CD4-positive, CD25-positive, alpha-beta regulatory T cell (primary cell): ENCODE measurements at places on chromosomes 16 and 17. TPM values are rescaled to one million over a fixed set of nuclear protein-coding genes. Genes with fewer than 3 reads are reported as not detected.

The ABHD15 gene
- polyA plus RNA-seq: 9.2 TPM

DNA sequence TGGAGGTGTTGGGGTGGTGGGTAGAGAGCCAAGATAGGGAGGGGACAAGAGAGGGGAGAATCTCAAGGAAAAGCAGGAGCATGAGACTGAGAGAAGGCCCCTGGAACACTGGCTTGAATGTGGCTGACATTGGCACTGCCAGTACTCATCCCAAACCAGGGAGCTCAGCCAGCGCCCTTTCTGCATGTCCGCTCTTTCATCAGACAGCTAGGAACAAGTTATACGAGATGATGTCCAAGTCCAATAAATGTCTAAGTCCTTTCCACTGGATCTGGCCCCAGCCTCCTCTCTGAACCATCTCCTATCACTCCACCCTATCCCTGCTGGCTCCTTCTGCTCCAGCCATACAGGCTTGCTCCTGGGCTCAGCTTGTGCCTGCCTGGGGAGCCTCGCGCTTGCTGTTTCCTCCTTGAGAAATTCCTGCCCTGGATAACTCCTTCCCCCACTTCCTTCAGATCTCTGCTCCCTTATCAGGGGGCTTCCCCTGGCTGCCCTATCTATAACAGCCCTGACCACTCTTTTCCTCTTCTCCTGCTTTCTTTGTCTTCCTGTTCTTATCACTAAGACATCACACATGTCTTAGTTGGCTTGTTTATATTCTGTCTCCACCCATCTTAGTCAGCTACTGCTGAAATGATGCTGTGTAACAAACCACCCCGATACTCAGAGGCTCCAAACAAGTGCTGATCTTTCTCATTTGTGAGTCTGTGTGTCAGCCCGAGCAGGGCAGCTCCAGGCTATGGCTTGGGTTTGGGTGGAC lies 37.1 kb upstream of the MEOX1 start:
- no peak for DNase-seq

DNA sequence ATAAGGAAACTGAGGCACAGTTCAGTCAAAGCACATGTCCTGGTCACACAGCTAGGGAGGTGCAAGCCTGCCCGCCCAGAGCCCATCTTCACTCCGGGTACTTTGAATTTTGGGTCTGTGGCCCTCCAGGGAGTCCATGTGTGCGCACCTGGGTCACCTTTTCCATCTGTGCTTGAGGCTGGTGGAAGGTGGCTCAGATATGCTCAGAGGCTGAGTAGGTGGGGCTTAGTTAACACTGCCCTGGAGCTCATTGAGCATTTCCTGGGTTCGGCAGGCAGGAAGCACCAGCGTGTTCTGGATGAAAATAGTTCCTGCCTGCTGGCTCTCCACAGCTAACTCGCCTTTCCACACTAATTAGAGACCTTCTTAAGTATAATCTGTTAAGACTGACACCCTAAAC lies 19.2 kb downstream of the FAM234A start:
- DNase-seq: no peak

GRCh38 chr16:12093902-12094301 lies 117.4 kb downstream of the SNX29 start:
- no peak for DNase-seq

DNA sequence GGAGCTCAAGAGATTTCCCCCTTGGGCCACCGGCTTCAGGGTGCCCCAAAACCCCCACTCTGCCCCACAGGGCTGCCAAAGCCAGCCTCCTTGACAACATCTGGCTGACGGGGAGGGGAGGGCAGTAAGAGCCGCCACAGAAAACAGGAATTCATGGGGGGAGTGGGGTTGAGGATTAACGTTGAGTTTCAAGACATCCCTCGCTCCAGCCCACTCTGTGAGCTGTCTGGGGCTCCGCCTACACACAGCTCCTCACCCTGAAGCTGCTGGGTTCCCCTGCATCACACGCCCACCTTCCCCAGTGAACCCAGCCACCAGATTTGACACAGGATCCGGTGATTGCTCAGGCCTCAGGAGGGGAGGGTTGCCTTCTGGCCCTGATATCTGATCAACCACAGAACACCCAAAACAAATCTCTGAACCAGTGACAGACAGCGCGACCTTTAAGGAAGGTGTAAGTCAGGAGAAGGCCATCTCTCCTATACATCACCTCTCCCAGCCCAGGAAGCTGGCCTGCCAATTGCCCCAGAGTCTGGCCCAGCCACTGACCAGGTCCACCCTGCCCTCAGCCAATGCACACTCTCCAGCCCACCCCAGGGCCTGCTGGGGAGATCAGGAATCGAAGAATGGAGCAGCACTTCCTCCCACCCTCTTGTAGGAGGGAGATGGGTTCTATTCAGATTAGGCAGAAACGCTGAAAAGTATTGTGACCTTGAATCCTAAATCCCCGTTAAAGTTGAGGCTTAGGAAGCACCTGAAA lies 132.1 kb downstream of the CLEC16A start:
- DNase-seq: peak; percentile 35

The CLCN7 gene
- 22.0 TPM for polyA plus RNA-seq

DNA sequence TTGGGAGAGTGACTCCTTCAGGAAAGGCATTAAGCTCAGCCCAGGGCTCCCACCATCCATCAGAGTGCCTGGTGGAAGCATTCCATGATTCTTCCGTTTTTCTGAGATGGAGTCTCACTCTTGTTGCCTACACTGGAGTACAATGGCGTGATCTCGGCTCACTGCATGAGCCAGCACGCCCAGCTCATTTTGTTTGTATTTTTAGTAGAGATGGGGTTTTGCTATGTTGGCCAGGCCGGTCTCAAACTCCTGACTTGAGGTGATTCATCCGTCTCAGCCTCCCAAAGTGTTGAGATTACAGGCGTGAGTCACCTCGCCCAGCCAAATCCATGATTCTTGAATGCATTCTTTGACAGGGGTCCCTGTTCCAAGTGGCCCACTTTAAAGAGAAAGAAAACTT lies 23.1 kb downstream of the MIS12 start:
- no peak for DNase-seq

DNA sequence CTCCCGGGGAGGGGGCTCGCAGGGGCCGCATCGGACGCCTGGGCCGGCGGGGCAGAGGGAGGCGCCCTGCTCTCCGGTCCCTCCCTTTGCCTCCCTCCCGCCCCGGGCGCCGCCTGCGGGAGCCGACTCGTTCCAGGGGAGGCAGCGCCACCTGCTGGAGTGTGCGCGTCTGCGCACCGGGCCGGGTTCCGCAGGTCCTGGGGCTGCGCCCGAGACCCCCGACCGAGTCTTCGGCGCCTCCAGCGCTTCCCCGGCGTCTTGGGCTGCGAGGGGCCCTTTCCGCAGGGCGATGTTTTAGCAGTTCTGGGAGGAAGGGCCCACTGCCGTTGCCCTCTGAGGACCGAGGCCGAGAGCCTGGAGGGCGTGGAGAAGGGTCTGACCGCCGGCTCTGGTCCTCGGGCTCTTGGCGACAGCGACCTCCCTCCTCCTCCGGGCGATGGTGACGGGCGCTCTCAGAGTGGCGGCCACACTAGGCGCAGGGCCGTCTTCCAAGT lies 106.3 kb downstream of the SEC14L1 start:
- DNase-seq: peak; percentile 77

DNA sequence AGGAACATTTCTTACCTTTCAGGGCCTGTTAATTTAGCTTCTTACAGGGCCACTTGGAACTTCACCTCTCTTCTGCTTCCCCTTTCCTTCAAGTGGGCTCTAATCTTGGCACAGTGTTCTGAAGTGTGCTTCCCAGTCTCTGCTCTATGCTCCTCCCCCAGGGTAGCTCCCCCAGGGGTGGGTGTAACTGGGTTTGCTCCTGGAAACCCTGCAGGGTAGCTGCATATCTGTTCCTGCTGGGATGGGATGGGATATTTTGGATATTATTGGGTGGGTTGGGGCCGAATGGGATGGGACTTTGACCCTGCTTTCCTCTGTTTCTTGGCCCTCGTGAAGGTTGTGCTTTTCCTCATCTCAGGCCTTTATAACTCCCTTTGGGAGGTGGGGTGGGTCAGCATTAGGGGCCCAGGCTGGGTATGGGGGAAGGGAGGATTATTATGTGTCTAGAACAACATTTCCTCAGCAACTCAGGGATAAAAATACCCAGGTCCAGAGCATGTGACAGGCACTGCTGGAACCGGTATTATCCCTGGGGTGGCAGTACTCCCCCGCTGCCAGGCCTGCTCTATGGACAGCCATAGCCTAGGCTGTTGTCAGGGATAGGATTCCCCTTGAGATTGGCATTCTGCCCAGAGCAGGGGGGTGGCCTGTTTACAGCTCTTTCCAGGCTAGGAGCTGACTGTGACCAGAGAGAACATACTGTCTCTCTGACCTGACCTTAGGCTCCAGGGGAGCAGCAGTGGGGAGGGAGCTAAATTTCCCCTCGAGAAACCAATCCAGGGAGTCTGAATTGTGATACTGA lies 5.0 kb downstream of the NFE2L1 start:
- no peak for DNase-seq

DNA sequence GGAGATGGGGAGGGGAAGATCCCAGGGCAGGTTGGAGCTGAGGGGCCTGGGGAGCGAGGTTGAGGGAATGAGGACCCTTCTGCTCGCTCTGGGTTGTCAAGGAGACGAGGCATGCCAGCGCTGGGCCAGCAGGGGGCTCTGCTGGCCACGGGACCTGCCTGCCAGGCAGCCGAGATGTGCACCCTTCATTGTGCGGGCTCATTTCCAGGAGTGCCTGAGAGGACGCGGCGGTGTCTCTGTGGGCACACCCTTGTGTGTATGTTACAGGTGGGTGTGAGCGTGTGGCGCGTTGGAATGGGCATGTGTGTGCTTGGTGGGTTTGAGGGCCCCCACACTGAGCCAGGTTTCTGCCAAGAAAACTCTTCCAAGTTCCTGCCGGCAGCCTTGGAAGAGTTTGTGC lies 15.9 kb downstream of the ARHGAP23 start:
- peak; percentile 21 for DNase-seq

The ZP2 gene
- not detected for polyA plus RNA-seq

The NRN1L gene
- 0.65 TPM for polyA plus RNA-seq

- DNase-seq: no peak
These were observed 12.1 kb upstream of the DCAF7 start for GRCh38 chr17:63537991-63538692.

DNA sequence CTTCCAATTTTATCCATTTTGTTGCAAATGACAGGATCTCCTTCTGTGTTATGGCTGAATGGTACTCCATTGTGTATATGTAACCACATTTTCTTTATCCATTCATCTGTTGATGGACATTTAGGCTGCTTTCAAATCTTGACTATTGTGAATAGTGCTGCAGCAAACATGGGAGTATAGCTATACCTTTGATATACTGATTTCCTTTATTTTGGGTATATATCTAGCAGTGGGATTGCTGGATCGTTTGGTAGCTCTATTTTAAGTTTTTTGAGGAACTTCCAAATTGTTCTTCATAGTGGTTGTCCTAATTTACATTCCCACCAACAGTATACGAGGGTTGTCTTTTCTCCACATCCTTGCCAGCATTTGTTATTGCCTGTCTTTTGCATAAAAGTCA lies 67.8 kb downstream of the BRIP1 start:
- DNase-seq: no peak
